ENCODE measurements at places on chromosomes 16 and 17.

DNA sequence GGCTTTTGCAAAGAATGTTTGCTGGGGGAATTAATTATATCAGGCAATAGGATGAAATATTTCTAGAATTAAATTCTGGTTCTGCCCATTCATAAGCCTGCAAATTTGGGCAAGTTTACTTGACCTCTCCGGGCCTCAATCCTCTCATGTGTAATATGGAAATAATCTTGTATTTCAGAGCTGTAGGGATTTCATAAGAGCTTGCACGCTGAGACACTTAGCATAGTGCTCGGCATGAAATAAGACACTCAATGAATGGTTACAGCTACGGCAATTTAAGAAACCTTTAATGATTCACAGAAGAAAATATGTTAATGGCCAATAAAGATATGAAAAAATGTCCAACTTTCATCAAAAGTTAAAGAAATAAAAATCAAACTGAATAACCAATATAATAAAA lies 40.6 kb upstream of the PITPNM3 start:
- DNase-seq = no peak

- DNase-seq = peak; percentile 34
Measured at GRCh38 chr16:8087597-8088289, 502.6 kb downstream of the TMEM114 start.

- DNase-seq = no peak
Measured at GRCh38 chr17:45792437-45792836, 8.3 kb downstream of the CRHR1 start.

DNA sequence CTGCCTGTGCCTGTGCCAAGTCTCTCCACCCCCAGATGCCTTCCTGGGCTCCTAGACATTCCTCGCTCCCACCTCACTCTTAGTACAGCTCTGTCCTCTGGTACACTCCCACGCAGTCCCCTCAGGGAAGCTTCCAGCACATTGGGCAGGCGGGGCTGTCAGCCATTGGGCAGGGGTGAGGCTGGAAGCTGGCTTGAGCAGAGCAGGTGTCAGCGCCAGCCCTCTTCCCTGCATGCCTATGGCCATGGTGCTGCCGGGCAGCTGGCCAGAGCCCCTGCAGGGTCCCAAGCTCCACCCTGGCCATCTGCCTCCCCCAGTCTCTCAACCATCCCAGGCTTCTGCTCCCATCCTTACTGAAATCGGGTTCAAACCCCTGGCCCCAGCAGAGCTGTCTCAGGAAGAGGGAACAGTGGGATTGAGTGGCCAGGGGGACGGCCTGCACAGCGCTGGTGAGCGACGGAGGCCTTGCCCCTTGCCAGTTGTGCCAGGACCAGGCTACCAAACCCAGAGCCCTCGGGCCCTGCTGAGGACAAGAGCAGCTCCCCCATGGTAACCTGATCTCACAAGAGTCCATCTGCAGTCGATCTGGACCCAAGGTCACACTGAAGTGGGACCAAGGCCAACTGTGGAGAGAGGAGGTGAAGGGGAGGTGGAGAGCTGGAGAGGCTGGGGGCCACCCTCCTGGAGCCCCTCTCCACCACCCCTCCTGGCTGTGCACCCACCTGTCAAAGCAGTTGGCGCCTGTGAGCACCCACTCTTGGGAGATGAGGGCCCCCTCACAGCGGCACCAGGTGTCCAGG lies 2.4 kb upstream of the B9D1 start:
- no peak for DNase-seq

Data from stimulated activated naive CD4-positive, alpha-beta T cell (primary cell).